Activated T-helper 2 cell treated with anti-CD3 and anti-CD28 coated beads, Interferon-gamma antibody, Interleukin-2, Interleukin-4, amounts not matched to agents 10 μg/mL and 5 μg/mL and 100 μg/mL, durations not matched to agents 14 hours and 24 hours and 36 hours (primary cell): ENCODE measurements at places on chromosomes 7 and 10. TPM values are rescaled to one million over a fixed set of nuclear protein-coding genes. Genes with fewer than 3 reads are reported as not detected.
A peak's percentile ranks its signal among the peaks of the same experiment; 100 is the strongest.

DNA sequence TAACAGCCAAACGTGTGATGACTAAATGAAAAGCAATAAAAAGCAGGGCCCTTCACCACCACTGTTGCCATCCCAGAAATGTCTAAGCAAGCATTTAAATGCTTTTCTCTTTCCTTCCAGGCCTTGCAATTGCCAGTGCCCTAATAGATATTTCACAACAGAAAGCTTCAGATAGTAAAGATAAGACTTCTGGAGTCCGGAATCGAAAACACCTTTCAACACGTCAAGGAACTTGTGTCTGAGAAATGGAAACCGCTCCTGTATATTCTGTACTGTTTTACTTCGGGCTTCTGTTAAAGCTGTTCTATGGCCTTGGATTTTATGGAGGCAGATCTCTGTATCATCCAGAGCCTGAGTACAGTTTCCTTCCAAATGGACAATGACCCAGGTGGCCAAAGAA lies 328.5 kb downstream of the GFRA1 start:
- no peaks in the 10 kb centered on the region for H3K4me1 ChIP-seq
- H3K36me3 ChIP-seq, result no peaks in the 10 kb centered on the region
- no peaks in the 10 kb centered on the region for H3K27me3 ChIP-seq
- H3K27ac ChIP-seq, result no peak overlapping the region

- H3K27ac ChIP-seq, result no peak overlapping the region
- DNase-seq, result no peak
- H3K27me3 ChIP-seq, result no peaks in the 10 kb centered on the region
- H3K4me3 ChIP-seq, result no peak overlapping the region
- H3K4me1 ChIP-seq, result no peaks in the 10 kb centered on the region
These were observed 95.0 kb downstream of the COL13A1 start for GRCh38 chr10:69896606-69897231.

DNA sequence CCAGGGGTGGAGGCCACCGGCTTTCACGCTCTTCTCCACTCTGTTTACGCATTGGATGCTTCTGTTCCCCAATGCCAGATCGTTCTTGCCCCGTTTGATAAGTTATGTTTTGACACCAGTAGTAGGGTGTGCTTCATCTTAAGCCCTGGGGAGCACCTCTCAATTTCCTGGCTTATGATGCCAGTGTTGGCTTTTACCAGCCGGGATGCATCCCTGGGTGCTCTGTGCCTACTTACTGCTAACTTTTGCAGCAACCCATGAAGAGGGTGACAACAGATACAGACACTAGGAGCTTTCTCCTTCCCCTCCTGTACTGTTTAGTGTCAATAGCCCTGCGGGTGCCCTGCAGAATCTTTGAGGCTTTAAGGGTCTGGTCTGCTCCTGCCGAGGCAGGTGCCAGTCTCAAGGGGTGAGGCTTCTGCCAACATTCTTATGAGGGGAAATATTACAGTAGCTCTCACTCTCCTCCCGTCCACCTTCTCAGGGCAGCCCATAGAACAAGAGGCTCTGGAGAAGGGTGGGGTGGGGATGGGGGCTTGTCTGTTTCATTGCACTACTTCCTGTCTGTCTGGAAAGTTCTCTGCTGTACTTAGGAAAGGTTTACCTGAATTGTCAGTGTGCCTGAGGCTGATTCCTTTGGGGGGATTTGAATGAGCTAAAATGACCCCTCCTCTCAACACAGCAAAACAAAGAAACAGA lies 23.3 kb downstream of the ADCY1 start:
- H3K27ac ChIP-seq, result no peak overlapping the region
- DNase-seq, result no peak
- H3K27me3 ChIP-seq, result no peaks in the 10 kb centered on the region
- no peaks in the 10 kb centered on the region for H3K36me3 ChIP-seq
- no peak overlapping the region for H3K4me3 ChIP-seq

IDI1 gene
- total RNA-seq, result 80.1 and 89.6 TPM in 2 replicates

DAGLB gene
- 21.8 and 22.3 TPM in 2 replicates for total RNA-seq

GRCh38 chr10:61822781-61823230 lies 78.7 kb upstream of the ARID5B start:
- H3K4me1 ChIP-seq, result peaks cover 18% of the 10 kb centered on the region
- no peak overlapping the region for H3K4me3 ChIP-seq
- DNase-seq, result no peak

- no peaks in the 10 kb centered on the region for H3K27me3 ChIP-seq
- no peak for DNase-seq
- no peak overlapping the region for H3K4me3 ChIP-seq
- H3K4me1 ChIP-seq, result no peaks in the 10 kb centered on the region
- no peaks in the 10 kb centered on the region for H3K36me3 ChIP-seq
These were observed 84.6 kb downstream of the PDGFA start for GRCh38 chr7:434891-435629.

- H3K4me3 ChIP-seq, result no peak overlapping the region
- H3K36me3 ChIP-seq, result no peaks in the 10 kb centered on the region
- no peaks in the 10 kb centered on the region for H3K4me1 ChIP-seq
- H3K27ac ChIP-seq, result no peak overlapping the region
- H3K27me3 ChIP-seq, result no peaks in the 10 kb centered on the region
- DNase-seq, result no peak
These were observed 24.1 kb upstream of the FAM180A start for GRCh38 chr7:135772639-135773222.

DNA sequence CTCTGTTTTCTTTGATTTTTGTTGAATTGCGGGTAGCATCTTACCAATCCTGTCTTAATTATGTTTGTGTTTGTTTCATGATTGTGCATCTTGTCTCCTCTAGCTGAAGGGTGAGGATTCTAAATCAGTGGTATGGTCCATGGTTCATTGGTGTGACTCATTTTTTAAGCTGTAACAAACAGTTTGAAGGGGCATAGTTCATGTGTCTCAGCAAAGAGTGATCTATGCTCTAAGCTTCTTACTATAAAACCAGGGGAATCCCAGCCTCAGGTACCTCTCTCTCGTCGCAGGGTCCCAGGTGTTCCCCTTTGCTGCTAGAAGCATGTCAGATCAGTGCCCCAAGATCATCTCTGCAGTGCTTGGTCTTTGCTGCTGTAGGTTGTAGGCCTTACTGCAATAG lies 100.1 kb downstream of the OTUD1 start:
- peak overlapping the region; percentile 34 for H3K27ac ChIP-seq
- DNase-seq, result no peak
- peaks cover 25% of the 10 kb centered on the region for H3K36me3 ChIP-seq

- no peak overlapping the region for H3K4me3 ChIP-seq
- H3K4me1 ChIP-seq, result no peaks in the 10 kb centered on the region
- H3K27ac ChIP-seq, result no peak overlapping the region
- no peaks in the 10 kb centered on the region for H3K27me3 ChIP-seq
- no peaks in the 10 kb centered on the region for H3K36me3 ChIP-seq
These were observed 249.4 kb downstream of the CACNA2D1 start for GRCh38 chr7:82194016-82194643.
